Kidney epithelial cell (primary cell): ENCODE measurements at places on chromosomes 4 and X.

DNA sequence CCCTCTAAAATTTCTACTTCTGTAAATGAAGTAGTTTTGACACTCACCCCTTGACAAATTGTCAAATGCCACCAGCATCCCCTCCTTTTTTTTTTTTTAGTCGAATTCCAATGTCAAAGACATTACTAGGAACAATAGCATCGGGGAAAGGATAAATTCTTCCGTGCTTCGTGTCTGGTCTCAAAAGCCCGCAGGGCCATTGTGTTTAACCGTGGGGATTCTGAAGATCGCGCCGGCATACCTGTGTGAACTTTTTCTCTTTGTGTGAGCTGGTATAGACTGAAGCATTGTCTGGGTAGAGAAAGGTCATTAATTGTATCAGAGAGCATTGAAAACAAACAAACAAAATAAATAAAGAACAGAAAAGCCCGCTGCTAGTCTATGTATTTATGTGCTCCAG lies 313.9 kb downstream of the ASMT start:
- DNase-seq: no peak

GRCh38 chrX:73940893-73941470 lies 363.0 kb upstream of the ZCCHC13 start:
- DNase-seq: no peak

DNA sequence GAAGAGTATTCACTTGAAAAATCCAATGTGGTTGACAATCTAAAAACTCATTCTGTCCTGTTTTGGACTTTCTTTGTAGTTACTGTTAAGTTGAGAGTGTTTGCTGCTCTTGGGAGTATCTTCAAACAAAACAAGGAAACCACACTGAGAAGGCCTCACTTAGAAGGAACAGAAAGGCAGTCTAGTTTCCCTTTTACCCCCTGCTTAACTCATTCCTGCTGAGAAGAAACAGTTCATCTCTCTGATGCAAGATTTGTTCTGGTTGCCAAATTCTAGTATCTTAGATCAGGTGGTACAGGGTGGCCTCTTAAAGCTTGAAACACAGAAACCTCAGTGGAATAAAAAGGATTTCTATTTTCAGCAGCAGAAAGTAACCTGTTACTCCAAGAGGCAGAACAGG lies 41.4 kb downstream of the GUCY2F start:
- no peak for DNase-seq

DNA sequence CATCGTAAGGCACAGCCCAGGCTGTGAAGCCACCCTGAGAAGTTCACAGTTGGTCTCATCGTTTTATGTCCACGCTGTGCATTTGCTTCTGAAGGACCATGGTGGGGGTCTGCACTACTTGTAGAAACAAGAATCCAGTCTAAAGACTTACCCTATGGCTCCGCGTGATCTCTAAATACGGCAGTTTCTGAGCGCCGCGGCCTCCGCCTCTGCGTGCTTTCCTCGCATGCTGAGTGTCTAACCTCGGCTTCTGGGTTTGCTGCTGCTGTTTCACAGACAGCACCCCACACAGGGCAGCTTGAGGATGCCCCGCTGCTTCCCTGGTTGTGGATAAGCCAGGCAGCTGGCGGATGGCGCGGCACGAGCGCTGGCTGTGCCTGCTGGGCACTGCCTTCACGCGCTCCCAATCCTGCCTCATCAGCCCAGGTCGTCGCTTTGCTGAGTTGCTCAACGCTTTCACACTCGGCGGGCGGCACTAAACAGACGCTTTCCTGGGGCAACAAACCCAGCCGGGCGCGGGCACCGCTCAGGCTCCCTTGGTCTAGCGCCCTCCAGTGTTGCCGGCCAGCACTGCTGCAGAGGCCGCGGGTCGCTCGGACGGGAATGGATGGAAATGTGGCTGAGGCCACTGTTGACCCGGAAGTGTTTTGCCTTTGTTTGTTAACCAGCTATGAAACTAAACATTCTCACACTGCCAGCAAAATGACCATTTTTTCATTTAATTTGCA lies 39.2 kb downstream of the FGFRL1 start:
- DNase-seq: no peak

- peak; percentile 88 for DNase-seq
Measured at GRCh38 chr4:145954924-145955339, 16.3 kb upstream of the ZNF827 start.

DNA sequence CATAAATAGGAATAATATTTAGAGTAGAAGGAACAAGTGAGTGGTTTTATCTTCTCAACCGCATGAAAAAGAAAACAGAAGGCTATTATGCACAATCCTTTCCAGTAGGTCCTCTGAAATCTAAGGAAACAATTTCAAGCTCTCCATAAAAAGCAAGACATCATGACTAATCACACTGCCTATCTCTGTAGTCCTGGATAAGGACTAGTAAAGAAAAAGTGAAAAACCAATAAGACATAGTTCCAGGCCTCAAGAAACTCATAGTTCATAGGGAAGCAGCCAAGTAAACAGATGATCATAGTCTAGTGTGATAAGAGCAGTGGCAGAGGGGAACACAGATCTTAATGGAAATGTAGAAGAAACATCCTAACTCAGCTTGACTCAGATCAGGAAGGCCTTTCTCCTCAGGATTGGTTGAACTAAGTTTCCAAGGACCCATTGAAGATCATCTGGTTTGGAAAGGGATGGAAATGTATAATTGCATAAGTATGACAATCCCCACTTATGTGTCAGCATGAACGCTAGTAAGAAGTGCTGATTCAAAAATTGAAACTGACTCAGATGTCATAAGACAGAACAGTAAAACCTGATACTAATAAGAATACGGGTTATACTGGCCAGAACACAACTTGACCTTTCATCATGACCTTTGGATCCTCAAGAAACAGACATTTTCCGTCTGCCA lies 155.3 kb downstream of the GRIA3 start:
- DNase-seq: no peak

- no peak for DNase-seq
Measured at GRCh38 chr4:163558539-163559044, 64.1 kb downstream of the TMA16 start.

DNA sequence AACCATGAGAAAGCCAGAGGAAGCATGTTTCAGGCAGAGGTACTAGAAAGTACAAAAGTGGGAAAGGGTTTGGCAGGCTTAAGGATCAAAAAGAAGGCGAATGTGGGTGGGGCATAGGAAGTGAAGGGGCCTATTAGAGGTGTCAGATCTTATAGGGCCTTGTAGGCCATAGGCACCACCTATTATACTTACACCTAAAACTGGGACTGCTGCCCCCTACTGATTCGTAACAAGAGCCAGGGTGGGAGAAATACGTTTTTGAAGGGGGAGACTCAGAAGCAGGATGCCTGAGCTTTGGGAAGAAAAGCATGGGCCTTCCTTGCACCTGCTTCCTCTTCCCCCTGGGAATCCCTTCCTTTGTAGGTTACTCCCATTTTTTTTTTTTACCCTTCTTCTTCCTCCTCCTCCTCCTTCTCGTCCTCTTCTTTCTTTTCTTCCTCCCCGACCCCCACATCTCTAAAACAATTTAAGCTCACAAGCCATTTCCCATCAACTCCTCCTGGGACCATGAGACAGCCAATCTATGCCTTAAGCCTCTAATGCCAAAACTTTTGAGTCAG lies 40.7 kb upstream of the GPC3 start:
- no peak for DNase-seq
